ENCODE measurements at places on chromosomes 11 and 22.

- DNase-seq, result no peak
Measured at GRCh38 chr11:116257092-116257491, 515.7 kb downstream of the BUD13 start.

- no peak for DNase-seq
Measured at GRCh38 chr11:70906101-70906500, 346.3 kb downstream of the SHANK2 start.

DNA sequence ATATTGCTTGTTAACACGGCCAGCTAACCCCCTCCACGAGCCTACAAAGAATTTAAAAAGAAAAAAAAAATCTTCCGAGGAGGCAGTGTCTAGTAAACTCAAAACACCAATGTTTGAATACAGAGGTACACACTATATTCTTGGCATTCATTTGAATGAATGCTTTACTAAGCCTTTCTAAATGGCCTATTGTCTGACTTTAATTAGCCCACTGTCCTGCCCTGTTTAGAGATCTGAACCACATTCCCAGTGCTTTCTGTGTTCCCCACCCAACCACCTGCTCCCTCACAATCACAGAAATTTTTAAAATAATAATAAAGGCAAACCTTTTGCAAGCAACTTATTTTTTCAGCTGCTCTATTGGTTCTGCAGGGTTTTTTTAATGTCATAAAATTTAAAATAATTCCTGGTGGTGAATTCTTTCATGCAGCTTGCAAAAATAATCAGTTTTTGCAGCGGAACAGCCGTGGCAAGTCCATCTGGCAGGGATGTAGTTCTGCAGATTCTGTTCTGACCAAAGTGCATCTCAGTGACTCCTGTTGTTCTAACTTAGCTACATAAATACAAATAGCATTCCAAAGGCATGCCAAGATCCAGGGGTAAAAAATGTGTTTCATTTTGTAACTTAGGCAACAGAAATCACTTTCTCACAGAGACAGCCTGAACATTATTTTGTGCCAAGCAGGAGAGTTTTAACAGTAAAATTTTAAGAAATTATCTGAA lies 23.8 kb downstream of the POU2AF2 start:
- no peak for DNase-seq

DNA sequence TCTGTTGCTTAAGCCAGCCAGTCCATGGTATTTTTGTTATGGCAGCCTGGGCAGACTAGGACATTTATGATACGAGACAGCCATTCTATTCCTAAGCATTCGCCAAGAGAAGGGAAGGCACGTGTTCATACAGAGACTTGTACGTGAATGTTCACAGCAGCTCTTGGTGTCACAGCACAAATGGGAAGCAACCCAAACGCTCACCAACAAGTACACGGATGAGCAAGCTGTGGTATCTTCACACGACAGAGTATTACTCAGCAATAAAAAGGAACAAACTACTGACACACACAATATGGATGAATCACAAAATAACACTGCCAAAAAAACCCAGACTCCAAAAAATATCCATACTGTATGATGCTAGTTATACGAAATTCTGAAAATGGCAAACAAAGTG lies 85.1 kb downstream of the PHF21B start:
- no peak for DNase-seq

GRCh38 chr11:5290106-5290505 lies 11.6 kb downstream of the OR51B4 start:
- no peak for DNase-seq

DNA sequence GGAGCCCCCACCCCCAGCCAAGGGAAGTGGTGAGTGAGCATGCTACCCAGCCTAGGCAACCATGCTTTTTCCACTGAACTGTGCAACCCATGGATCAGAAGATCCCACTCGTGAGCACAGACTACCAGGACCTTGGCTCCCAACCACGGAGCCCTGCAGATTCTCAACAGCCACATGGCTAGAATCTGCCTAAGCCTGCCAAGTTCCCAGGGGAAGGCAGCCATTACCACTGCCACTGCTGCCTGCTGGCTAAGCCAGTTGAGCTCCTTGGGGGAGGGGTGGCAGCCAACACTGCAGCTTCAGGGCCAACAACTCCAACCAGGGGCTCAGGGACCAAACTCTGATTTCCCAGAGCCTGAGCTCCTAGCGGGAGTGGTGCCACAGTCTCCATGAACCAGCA lies 195.8 kb downstream of the DLG2 start:
- DNase-seq, result no peak

DNA sequence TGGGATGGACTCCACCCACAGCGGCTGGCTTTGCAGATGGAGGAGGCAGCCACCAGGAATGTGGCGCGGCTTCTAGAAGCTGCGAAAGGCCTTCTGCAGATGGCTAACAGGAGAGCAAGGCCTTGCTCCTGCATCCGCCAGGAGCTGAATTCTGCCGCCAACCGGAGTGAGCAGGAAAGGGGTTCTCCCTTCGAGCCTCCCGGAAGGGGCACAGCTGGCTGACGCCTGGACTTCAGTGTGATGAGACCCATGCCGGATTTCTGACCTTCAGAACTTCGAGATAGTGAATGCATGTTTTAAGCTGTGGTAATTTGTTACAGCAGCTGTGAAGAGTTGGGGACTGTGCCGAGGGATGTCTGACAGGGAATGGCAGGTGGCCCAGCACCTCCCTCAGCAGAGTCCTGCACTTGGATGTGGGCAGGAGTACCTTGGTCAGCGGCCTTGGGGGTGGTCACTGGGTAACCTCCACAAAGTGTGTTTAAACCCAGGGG lies 7.7 kb downstream of the TBC1D22A start:
- no peak for DNase-seq

- no peak for DNase-seq
Measured at GRCh38 chr11:86171627-86172026, 72.9 kb upstream of the EED start.

DNA sequence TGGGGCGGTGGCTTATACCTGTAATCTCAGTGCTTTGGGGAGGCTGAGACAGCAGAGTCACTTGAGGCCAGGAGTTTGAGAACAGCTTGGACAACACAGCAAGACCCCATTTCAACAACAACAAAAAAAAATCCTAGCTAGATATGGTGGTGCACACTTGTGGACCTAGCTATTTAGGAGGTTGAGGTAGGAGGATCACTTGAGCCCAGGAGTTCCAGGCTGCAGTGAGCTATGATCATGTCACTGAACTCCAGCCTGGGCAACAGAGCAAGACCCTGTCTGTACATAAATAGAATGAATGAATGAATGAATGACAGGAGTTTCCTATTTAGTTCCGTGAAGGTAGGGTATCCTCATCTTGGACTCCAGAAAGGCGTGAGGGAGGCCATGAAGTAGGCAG lies 107.0 kb downstream of the OSBP2 start:
- no peak for DNase-seq

DNA sequence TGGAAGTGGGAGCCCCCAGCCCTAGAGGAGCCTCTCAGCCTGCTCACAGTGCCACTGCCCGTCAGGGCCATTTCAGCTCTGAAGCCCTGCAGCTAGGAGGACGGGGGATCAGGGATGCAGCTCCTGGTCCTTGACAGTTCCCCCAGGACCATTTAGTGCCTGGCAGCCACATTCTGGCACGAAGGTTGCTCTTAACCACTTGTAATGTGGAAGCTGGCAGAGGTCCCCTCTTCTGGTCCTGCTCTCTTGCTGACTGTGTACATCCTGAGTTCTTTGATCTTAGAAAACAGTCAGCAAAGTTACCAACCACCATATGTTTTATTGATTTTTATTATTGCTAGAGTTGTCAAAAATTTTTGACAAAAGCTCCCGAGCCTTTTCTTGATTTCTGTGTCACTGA lies 44.2 kb downstream of the CABIN1 start:
- DNase-seq, result no peak

- no peak for DNase-seq
Measured at GRCh38 chr22:26541167-26541819, 29.0 kb upstream of the TFIP11 start.

- no peak for DNase-seq
Measured at GRCh38 chr11:126411971-126412381, 56.5 kb downstream of the ST3GAL4 start.

GRCh38 chr11:122486793-122487495 lies 168.6 kb upstream of the UBASH3B start:
- no peak for DNase-seq

GRCh38 chr11:111082664-111083063 lies 162.9 kb upstream of the POU2AF2 start:
- DNase-seq, result no peak

DNA sequence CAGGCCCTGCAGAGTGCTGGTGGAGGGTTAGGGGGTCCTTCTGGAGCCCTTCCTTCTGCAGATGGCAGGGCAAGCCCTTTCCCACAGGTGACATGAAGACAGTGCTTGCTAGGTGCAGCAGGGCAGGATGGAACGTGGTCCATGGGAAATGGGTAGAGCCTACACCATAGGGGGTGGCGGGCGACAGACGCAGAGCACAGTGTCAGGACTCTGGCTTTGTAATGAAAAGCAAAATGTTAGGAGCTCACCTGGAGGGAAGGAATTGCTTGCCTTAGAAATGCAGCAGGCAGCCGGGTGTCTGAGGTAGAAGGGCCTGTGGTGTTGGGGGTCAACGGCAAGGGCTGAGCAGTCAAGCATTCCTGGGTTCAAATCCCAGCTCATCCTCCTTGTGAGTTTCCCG lies 54.9 kb downstream of the ARHGAP8 start:
- DNase-seq, result no peak

Data from caudate nucleus (tissue), 63 donors.